Epithelial cell of proximal tubule (primary cell): ENCODE measurements at places on chromosomes 7 and 10. TPM values are rescaled to one million over a fixed set of nuclear protein-coding genes. Genes with fewer than 3 reads are reported as not detected.

DNA sequence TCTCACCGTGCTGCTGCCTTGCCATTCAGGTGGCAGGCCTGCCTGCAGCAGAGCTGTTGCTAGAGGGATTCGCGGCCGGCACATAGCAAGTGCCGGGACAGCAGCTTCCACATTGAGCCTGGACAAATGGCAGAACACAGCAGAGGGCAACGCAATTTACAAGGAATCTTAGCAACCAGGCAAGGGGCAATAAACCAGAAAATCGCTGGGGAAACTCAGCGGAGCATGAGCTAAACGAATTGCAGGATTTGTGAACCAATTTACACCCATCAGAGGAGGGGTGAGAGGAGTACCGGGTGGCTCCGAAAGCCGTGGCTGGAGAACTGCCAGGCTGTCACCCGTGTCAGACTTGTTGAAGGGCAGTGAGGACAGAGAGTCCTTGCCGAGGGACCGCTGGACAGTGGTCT is 58.6 kb upstream of the LOXL4 start:
- DNase-seq = peak; percentile 15

- peak; percentile 87 for DNase-seq
Measured at GRCh38 chr10:22737587-22737986, 23.2 kb upstream of the PIP4K2A start.

GRCh38 chr7:148304083-148304335 is 286.6 kb upstream of the C7orf33 start:
- no peak for DNase-seq

DNA sequence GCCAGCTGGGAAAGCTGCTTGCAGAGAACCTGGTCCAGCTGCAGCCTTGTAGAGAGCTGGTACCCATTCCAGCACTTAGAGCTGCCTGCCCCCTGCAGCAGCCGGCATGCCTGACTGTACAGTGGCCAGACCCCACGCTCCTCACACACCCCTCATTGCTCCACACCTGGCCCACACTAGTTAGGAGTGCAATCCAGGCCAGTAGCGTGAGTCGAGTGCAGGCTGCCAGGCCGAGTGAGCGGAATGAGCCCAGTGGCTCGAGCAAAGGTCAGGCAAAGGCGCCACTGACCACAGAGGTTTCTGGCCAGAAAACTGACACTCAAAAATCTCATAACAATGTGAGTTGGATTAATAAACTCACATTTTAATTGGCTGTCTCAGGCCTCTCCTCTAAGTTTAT is 921.7 kb upstream of the KCND2 start:
- no peak for DNase-seq

PRPS1L1 gene
- total RNA-seq = not detected in 2 replicates

C10orf67 gene
- total RNA-seq = 0.40 and 0.43 TPM in 2 replicates

- no peak for DNase-seq
Measured at GRCh38 chr10:7481368-7481765, 70.5 kb upstream of the SFMBT2 start.

- DNase-seq = peak; percentile 56
Measured at GRCh38 chr10:33157103-33157502, 177.4 kb downstream of the NRP1 start.

DNA sequence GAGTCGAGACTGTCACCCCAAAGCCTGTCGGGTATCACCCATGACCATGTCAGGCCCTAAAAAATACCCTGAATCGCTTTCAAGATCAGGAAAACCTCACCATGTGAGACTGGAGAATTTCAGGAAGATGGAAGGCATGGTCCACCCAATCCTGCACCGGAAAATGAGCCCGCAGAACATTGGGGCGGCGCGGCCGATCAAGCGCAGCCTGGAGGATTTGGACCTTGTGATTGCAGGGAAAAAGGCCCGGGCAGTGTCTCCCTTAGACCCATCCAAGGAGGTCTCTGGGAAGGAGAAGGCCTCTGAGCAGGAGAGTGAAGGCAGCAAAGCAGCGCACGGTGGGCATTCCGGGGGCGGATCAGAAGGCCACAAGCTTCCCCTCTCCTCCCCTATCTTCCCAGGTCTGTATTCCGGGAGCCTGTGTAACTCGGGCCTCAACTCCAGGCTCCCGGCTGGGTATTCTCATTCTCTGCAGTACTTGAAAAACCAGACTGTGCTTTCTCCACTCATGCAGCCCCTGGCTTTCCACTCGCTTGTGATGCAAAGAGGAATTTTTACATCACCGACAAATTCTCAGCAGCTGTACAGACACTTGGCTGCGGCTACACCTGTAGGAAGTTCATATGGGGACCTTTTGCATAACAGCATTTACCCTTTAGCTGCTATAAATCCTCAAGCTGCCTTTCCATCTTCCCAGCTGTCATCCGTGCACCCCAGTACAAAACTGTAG is 176.2 kb downstream of the RTKN2 start:
- DNase-seq = no peak

SPAM1 gene
- not detected in 2 replicates for total RNA-seq

GRCh38 chr7:126720232-126720631 is 532.5 kb downstream of the GRM8 start:
- no peak for DNase-seq

DNA sequence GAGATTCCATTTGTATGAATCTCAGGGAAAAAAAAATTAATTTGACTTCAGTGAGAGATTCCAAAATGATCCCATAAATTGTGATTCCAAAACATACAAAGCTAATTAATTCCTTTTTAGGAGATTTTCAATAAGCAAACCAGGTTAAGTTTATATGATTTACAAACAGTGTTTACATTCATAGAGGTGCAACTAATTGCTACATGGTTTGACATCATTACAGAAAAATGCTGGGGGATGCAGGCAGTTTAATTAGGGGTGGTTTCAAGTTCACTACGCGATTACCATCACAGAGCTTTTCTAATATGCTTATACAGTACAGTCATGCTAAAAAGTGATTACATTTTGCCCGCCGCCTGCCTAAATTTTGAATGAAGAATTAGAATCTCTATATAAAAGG is 143.2 kb upstream of the MGMT start:
- no peak for DNase-seq

GRCh38 chr10:129440247-129440646 is 26.8 kb upstream of the MGMT start:
- DNase-seq = no peak

GRCh38 chr10:130128062-130128781 is 8.0 kb upstream of the GLRX3 start:
- no peak for DNase-seq

DNA sequence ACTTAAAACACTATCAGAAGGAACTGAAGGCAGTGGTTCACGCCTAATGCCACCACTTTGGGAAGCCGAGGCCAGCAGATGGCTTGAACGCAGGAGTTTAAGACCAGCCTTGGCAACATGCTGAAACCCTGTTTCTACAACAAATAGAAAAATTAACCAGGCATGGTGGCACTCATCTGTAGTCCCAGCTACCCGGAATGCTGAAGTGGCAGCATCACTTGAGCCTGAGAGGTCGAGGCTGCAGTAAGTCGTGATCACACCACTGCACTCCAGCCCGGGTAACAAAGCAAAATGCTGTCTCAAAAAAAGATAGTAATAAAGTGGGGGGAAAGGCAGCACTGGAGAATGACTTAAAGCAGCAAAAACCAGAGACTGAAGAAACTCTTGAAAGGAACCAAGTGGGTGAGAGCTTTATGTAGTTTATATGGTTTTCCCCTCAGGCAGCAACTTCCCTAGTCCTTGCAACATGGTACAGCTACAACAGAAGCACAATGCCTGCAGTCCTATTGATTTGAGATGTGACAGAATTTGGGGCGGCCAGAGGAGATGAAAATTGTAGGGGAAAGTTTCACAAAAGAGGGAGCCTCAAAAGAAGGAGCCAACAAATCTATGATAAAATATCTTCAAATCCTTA is 38.1 kb downstream of the GDI2 start:
- no peak for DNase-seq

- peak; percentile 79 for DNase-seq
Measured at GRCh38 chr7:32506266-32507054, 11.2 kb downstream of the AVL9 start.

DNA sequence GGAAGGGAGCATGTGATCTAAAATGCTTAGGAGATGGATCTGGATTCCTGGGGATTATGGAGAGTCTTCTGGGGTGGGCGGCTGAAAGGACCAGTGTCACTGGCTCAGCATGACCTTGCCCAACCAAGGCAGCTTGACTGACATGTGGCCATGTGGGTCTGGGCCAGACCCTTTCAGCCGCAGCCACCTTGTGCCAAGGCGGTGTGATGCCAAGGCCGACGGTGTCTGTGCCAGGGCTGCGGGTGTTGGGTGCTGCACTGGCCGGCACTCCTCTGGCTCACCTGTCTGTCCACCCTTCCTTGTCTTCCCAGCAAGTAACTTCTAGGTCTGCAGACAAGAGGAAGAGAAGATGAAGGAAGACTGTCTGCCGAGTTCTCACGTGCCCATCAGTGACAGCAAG is 8.8 kb downstream of the DEPP1 start:
- DNase-seq = no peak

GRCh38 chr7:43577485-43577951 is 5.4 kb upstream of the STK17A start:
- no peak for DNase-seq

GRCh38 chr10:125023255-125023654 is 81.3 kb downstream of the ZRANB1 start:
- no peak for DNase-seq

DNA sequence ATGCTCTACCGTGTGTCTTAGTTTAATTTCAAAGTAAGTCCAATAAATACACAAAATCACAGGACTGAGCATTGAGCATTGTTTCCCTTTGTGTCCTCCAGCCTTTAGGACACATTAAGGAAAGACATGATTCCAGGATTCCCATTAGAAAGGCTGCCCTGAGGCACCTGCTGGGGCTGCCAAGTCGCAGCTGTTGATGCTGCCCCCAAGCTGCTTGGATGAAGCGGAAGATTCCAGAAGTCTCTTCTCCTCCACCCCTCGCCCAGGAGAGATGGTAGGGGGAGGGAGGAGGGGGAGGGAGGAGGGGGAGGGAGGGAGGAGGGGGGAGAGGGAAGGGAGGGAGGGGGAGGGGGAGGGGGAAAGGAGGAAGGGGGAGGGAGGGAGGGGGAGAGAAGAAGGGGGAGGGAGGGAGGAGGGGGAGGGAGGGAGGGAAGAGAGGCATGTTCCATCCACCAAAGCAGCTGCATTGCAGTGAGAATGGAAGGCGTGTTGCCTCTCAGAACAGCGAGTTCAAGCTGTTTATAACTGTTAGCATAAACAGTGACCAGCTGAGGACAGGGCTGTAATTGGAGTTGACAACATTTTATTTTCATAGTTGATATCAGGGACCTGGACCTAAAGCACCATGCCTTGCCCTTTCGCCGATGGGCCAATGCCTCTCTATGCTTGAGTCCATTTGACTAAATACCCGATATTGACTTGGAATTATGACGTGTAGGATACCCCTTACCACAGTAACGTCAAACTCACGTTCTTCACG is 67.3 kb downstream of the DIP2C start:
- DNase-seq = no peak

PDE1C gene
- 2.5 and 5.9 TPM in 2 replicates for total RNA-seq

DNA sequence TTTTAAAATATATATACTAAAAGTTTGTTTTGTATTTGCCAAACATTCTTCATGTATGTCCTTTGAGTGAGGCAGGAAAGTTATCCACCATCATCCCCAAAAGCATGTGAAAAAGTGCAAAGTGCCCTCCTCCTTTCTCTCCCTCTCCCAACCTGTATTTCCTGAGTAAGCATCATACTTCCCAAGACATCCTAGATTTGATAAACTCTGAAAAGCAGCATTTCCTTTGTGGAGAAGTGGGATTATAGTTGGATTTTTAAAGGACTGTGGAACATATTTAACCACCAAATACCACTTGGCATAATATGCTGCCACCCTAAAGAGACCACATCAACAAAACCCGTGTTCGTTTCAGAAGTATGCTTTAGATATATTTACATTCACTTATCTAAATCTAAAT is 36.9 kb downstream of the NET1 start:
- no peak for DNase-seq

DNA sequence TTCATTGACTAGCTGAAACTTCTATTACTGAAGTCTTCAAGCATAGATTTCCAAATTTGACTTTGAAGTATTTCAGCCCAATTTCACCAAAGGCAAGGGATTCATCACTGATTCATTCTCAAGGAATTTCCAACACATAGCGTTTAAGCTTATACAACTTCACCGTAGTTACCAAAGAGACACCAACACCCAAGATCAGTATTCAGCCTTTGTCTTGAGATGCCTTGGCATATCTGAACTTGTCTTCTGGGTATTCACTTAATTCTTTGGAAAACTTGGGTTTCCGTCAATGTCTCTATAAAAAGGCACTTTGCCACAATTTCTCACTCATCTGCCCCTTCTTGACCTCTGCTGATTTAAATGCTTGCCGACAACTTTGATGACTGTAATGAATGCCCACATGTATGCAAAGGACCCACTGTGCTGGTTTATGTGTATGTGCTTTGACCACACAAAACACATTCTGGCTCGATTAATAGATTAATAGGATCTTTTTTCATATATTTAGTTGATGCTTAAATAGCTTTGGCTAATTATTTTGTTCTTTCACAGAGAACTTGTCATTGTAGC is 49.6 kb downstream of the TES start:
- DNase-seq = no peak

GRCh38 chr7:100966542-100967291 is 2.6 kb upstream of the MUC12 start:
- no peak for DNase-seq

TBXAS1 gene
- total RNA-seq = 11.1 and 20.0 TPM in 2 replicates

GRID2IP gene
- not detected in 2 replicates for total RNA-seq

DNA sequence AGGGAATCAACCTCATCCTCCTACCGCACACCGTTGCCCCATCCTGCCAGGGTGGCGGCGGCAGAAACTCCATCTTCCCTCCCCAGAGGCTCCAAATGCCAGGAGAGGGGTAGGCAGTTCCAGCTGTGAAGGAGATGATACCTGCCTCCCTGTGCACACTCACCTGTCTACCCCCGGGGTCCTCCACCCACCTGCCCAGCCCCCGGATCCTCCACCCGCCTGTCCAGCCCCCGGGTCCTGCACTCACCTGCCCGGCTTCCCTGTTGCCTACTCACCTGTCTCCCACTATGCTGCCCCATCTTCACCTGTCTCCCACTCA is 13.4 kb upstream of the DNAAF5 start:
- DNase-seq = no peak

ZNF804B gene
- total RNA-seq = not detected in 2 replicates

- DNase-seq = no peak
Measured at GRCh38 chr7:86776136-86776535, 132.4 kb downstream of the GRM3 start.

GRCh38 chr7:50595491-50596102 is 30.4 kb upstream of the DDC start:
- DNase-seq = no peak

- no peak for DNase-seq
Measured at GRCh38 chr10:20521186-20521585, 375.9 kb downstream of the NEBL start.
